ENCODE measurements at places on chromosomes 1 and 21. TPM values are rescaled to one million over a fixed set of nuclear protein-coding genes. Genes with fewer than 3 reads are reported as not detected.

The OR2L13 gene
- not detected for total RNA-seq

The RGS13 gene
- not detected for total RNA-seq

The CD2 gene
- total RNA-seq, result not detected

The FLG2 gene
- total RNA-seq, result not detected

The TIE1 gene
- not detected for total RNA-seq

DNA sequence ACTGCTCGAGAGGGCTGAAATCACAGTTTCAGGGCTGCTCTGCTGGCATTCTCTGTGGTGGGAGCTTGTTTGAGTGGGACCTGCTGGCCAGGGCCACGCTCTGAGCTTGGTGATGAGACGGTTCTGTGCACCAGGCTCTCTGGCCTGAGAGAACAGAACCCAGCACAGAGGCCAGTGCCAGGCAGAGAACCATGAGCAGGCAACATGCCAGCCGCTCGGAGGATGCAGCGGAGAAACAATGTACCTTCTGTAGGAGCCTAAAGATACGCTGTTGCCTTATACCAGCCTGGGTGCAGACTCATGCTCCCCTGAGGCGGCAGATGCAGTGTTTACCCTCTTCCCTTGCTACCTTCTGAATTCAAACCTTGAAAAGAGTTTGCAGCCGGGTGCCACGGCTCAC is 10.0 kb downstream of the C2CD2 start:
- H3K27me3 ChIP-seq, result no peaks in the 10 kb centered on the region
- H3K4me3 ChIP-seq, result no peak overlapping the region
- peaks cover 16% of the 10 kb centered on the region for H3K4me1 ChIP-seq
- no peak for DNase-seq

GRCh38 chr1:161824618-161825017 is 58.5 kb downstream of the ATF6 start:
- H3K27me3 ChIP-seq, result no peaks in the 10 kb centered on the region
- no peak overlapping the region for H3K27ac ChIP-seq
- no peak for DNase-seq
- H3K4me1 ChIP-seq, result no peaks in the 10 kb centered on the region
- H3K36me3 ChIP-seq, result peaks cover 2% of the 10 kb centered on the region
- H3K4me3 ChIP-seq, result no peak overlapping the region

- DNase-seq, result peak; percentile 88
- no peaks in the 10 kb centered on the region for H3K36me3 ChIP-seq
- peak within 1 kb of the TSS; percentile 89 for H3K4me3 ChIP-seq
- peaks cover 9% of the 10 kb centered on the region for H3K4me1 ChIP-seq
- H3K27me3 ChIP-seq, result no peaks in the 10 kb centered on the region
- no peak within 1 kb of the TSS for H3K27ac ChIP-seq
Observed at GRCh38 chr1:115641762-115642167, at the start of gene VANGL1. Gene VANGL1 (plus strand): TSS chr1:115641970. CDS start chr1:115651414, 9,444 bp downstream.

GRCh38 chr1:206895325-206895724 is 1.9 kb upstream of the IL24 start:
- H3K27me3 ChIP-seq, result no peaks in the 10 kb centered on the region
- H3K4me3 ChIP-seq, result no peak overlapping the region
- H3K36me3 ChIP-seq, result no peaks in the 10 kb centered on the region
- H3K4me1 ChIP-seq, result peaks cover 65% of the 10 kb centered on the region
- peak overlapping the region; percentile 83 for H3K27ac ChIP-seq
- no peak for DNase-seq

GRCh38 chr1:17488995-17489767 is 49.7 kb upstream of the RCC2 start:
- no peaks in the 10 kb centered on the region for H3K36me3 ChIP-seq
- H3K27ac ChIP-seq, result no peak overlapping the region
- H3K4me3 ChIP-seq, result no peak overlapping the region
- H3K4me1 ChIP-seq, result no peaks in the 10 kb centered on the region

DNA sequence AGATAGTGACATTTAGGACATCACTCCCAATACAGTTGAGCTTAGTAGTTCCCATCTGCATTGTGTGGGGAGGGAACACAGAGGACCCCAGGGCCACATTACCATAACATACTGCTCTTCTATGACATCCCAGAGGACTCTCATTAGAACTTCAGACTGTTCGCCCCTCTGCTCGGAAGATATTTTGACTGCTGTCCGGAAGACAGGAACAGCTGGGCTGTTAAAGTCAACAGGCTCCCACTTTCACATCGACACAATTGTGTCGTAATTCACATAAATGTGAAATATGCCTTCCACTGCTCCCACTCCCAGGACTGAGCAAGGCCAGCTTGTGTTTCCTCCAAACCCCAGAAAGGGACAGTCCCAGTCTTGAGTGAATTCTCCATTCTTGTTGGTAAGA is 158.4 kb downstream of the SEC16B start:
- no peak overlapping the region for H3K4me3 ChIP-seq
- DNase-seq, result no peak
- H3K36me3 ChIP-seq, result no peaks in the 10 kb centered on the region

DNA sequence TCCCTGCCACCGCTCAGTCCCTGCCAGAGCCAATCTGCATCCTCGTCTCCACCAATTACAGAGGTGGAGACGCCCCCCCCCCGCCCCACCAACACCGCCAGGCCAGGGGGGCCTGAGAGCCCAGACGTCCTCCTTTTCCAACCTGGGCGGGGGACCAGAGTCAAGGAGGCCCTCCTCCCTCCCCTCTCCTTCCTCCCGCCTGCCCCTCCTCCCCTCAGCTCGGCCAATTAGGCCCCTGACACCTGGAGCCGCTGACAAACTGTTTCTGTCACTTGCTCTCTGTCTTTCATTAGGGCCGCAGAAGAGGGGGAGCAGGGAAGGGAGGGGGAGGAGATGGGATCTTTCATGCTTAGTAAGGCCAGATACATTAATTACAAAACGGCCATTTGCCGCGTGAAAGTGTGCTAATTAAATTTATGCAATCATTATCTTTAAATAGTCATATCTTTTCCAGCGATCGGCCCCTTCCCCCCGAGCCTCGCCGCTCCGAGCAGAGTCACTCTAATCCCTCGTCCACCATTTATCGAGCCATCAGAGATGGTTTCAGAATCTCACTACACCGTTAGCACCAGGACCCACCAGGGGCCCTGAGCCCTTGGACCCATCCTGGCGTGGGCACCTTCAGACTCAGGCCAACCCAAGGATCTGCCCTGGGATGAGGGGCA is 94.7 kb downstream of the PAX7 start:
- DNase-seq, result no peak
- no peaks in the 10 kb centered on the region for H3K4me1 ChIP-seq
- H3K4me3 ChIP-seq, result no peak overlapping the region
- peaks cover 17% of the 10 kb centered on the region for H3K27me3 ChIP-seq

- H3K4me3 ChIP-seq, result no peak overlapping the region
- H3K27me3 ChIP-seq, result no peaks in the 10 kb centered on the region
- H3K4me1 ChIP-seq, result peaks cover 19% of the 10 kb centered on the region
- peak overlapping the region; percentile 51 for H3K27ac ChIP-seq
Observed at GRCh38 chr1:31605908-31606427, 11.5 kb upstream of the HCRTR1 start.

DNA sequence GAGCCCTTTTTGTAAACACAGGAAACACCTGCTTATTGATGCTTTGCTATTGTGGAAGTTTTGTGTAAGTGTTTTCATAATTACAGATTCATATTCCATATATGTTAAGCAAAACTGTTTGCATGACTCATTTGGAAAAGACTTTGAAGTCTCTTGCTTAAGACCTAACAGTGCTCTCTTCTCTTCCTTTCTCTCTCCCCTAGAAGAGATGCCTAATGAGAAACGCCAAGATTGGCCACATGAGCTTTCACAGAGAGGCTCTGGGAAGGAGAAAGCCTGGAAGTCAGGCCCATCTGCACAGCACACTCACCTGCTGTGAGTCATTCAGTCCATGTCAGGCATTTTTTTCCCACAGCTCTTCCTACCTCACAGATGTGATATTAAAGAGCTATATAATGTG is 101.6 kb upstream of the PALMD start:
- DNase-seq, result peak; percentile 39
- no peak overlapping the region for H3K27ac ChIP-seq
- peaks cover 13% of the 10 kb centered on the region for H3K4me1 ChIP-seq
- no peaks in the 10 kb centered on the region for H3K36me3 ChIP-seq
- no peak overlapping the region for H3K4me3 ChIP-seq

DNA sequence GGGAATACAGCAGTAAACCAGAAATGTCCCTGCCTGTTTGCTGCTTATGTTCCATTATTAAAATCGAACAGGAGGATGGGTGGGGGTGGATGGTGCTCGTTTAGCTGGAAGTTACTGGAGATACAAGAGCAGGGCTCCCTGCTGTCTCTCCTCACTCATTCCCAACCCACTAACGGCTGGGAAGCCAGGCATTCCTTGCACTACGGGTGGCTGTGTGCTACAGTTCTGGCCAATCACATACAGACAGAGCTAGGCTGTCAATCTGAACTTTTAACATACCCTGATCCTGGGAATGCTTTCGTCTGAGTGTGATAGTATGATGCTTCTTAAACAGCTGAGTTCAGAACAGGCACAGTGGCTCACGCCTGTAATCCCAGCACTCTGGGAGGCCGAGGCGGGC is 7.0 kb downstream of the SIPA1L2 start:
- H3K4me1 ChIP-seq, result peaks cover 17% of the 10 kb centered on the region
- no peak for DNase-seq
- no peaks in the 10 kb centered on the region for H3K36me3 ChIP-seq
- no peaks in the 10 kb centered on the region for H3K27me3 ChIP-seq
- no peak overlapping the region for H3K27ac ChIP-seq

DNA sequence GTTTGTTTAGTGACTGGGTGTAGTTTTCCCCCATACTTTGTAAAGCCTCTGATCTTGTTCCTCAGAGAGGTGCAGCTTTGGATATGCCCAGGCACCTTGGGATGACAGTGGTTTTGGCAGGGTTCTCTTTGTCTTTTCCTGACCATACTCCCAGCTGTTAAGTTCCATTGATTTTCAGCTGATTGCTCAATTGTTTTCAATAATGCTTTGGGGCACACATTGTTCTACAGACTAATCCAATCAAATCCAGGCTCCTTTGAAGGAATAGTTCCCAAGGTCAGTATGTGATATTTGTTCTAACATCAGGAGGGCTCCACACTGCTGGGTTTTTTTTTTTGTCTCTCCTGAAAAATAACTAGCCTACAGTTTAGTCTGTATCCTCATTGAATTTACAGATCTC is 24.8 kb downstream of the PPP2R5A start:
- H3K4me1 ChIP-seq, result peaks cover 27% of the 10 kb centered on the region
- no peak for DNase-seq
- H3K4me3 ChIP-seq, result no peak overlapping the region

DNA sequence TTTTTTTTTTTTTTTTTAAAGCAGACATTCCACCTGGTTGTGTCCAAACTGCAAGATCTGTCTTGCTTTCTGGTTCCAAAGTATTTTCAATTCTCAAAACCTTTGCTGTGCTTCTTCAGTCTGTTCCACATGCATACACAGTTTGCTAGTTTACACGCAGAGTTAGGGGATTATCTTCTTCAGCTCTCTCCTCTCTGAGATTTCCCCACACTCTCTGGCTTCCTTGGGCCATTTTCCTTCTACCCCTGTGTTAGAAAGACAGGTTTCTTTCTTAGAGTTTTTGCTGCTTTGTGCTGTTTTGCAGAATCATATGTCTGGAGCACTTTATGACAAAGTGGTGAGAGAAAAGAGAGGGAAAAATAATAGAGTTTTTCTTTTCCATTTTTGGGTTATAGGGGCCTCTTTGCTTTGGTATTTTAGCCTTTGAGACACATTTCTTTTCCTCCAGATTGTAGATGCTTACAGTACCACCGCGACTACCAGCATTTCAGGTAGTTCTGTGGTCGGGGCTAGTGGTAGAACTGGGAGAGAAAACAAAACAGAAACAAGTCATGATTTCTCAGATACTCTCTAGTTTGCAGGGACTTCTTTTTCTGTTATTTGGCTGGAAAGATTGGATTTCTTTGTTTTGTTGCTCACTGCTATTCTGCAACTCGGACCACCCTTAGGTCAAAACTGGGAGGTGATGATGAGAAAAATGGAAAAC is 66.3 kb downstream of the RABGAP1L start:
- no peaks in the 10 kb centered on the region for H3K27me3 ChIP-seq
- no peaks in the 10 kb centered on the region for H3K36me3 ChIP-seq
- H3K4me1 ChIP-seq, result 0 out of 2 replicates have a peak, but pooled peaks cover 3% of the 10 kb centered on the region

- DNase-seq, result no peak
- H3K4me3 ChIP-seq, result no peak overlapping the region
- peaks cover 13% of the 10 kb centered on the region for H3K4me1 ChIP-seq
- H3K36me3 ChIP-seq, result 0 out of 2 replicates have a peak, but pooled peaks cover 11% of the 10 kb centered on the region
- H3K27me3 ChIP-seq, result no peaks in the 10 kb centered on the region
Observed at GRCh38 chr1:97565886-97566285, 354.9 kb downstream of the DPYD start.

DNA sequence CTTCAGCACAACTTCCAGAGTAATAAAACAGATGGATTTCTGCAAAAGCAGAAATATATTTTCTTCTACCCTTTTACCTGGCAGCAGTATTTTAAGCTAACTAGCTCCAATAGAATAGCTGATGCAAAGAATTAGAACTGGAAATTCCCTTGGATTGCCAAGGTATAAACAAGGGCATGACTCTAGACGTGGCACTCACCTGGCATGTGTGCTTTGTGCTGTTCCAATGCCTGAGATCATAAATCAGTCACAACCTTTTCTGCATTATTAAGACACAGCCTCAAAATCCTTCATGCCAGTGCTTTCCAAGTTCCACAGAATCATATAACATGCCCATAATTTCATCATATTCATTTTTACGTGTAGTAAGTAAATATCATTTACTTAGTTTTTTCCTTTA is 1048.7 kb downstream of the ADGRL2 start:
- H3K4me1 ChIP-seq, result no peaks in the 10 kb centered on the region
- no peaks in the 10 kb centered on the region for H3K27me3 ChIP-seq
- H3K27ac ChIP-seq, result no peak overlapping the region
- no peaks in the 10 kb centered on the region for H3K36me3 ChIP-seq
- DNase-seq, result no peak

DNA sequence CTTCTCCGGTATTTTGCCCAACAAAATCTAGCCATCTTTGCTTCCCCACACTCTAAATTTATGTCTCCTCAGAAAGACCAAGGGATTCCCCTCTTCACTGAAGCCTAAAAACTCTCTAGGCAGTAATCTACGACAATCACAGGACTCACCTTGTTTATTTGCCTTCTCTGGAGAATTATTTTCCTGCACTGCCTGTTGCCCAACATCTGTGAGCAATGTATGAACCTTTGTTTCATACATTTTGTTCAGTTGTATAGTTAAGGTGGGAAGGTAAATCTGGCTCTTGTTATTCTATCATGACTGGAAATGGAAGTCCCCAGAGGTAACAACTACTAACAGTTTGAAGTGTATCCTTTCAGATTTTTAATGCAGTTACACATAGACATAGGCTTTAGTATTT is 2.2 kb downstream of the COPA start:
- H3K4me3 ChIP-seq, result peak overlapping the region; percentile 98
- peaks cover 27% of the 10 kb centered on the region for H3K36me3 ChIP-seq
- H3K27me3 ChIP-seq, result no peaks in the 10 kb centered on the region
- peak; percentile 27 for DNase-seq

DNA sequence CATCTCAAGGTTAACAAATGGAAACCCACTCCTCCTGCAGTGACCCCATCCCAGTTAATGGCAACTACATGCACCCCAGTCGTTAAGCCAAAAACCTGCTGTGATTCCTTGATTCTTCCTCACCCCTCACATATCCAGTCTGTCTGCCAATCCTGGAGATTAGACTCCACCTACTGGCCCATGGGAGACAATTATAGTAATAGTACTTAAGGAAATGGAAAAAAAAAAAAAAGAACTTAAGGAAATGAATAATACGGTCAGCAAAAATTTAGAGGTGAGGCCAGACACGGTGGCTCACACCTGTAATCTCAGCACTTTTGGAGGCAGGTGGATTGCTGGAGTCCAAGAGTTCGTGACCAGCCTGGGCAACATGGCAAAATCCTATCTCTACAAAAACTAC is 7.0 kb downstream of the NOL9 start:
- no peak overlapping the region for H3K4me3 ChIP-seq
- no peak overlapping the region for H3K27ac ChIP-seq
- H3K27me3 ChIP-seq, result no peaks in the 10 kb centered on the region
- H3K36me3 ChIP-seq, result peaks cover 15% of the 10 kb centered on the region
- peaks cover 6% of the 10 kb centered on the region for H3K4me1 ChIP-seq

Measured in GM23248 (cell line).